Esophagus squamous epithelium (tissue), 5 donors: ENCODE measurements at places on chromosomes 2 and 18.

- no peak for DNase-seq
Observed at GRCh38 chr2:46368401-46368800, 71.2 kb downstream of the EPAS1 start.

- DNase-seq = no peak
Observed at GRCh38 chr2:158931572-158931971, 36.9 kb upstream of the TANC1 start.

- DNase-seq = no peak
Observed at GRCh38 chr2:38653715-38654527, 12.0 kb upstream of the GALM start.

- DNase-seq = no peak
Observed at GRCh38 chr2:62334440-62335058, 138.6 kb downstream of the B3GNT2 start.

- no peak for DNase-seq
Observed at GRCh38 chr2:236663287-236664101, 93.9 kb downstream of the ACKR3 start.

GRCh38 chr18:59744271-59744721, 47.1 kb upstream of the CCBE1 start:
- DNase-seq = no peak

DNA sequence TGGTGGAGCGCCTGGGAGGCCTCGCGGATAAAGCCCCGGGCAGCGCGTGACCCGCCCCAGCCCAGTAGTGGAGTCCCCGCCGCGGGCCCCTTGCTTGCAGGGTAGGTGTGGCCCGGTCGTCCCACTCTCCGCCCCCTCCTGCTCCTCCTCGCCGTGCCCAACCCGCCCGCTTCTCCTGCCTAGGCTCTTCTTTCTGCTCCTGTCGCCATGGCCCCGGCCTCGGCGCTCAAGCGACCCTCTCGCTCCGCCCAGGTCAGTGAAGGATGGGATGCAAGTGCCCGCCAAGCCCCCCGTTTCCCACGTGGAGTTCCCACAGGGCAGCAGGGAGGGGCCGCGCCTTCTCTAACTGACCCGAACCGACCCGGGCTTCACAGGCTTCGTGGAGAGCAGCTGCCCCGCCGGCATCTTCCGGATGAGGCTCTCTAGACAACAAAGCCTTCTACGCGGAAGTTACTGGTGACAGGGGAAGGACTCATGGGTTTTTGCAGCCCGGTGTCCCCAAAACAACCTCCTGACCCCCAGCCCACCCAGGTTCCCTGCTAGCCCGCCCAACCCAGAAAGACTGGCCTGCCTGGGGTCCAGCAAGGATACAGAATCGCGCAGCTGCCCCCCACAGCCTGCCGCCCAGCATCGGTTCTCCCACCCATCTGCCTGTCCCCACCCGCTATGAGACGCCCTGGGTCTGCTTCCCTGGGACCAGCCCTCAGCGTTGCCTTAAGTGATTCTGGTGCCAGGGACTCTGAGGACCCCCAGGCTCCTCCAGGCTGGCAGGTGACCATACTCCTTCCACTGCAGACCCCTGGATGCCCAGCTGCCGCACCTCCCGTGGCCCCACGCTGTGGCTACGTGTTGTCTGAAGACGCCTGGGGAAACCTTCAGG, 32.8 kb downstream of the TTC32 start:
- no peak for DNase-seq

DNA sequence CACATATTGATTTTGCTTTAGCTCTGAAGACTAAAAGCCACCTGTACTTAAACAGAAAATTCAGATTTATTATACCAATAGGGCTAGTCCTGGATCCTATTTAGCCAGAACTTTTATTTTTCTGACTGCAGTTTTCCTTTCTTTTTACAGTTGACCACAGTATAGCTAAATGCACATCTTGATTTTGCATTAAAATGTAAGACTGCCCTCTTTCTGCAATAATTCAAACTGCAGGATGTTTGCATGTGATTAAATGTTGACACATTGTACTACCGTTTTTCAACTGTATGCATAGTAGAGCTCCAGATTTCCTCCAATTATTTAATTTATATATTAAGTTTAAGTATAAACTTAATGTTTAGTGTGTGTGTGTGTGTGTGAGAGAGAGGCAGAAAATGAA, 1262.9 kb downstream of the SUCLG1 start:
- DNase-seq = no peak

DNA sequence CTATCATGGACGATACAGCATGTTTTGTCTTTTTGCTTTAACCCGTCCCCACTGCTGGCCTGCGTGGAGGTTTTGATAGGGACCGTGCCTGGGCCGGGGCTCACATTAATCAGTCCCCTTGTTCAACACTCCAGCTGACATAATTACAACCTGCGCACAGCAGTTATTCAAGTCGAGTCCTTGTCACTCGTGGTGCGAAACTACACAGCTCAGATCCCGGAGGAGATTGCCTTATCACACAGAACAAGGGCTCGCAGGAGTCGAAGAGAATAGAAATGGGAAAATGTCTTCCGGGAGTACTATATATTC, 304.4 kb downstream of the ZNF407 start:
- no peak for DNase-seq

- no peak for DNase-seq
Observed at GRCh38 chr2:180987146-180987545, 6.7 kb downstream of the UBE2E3 start.

- DNase-seq = no peak
Observed at GRCh38 chr2:223969856-223970255, 12.6 kb downstream of the MRPL44 start.

- DNase-seq = no peak
Observed at GRCh38 chr2:58800881-58801280, 559.8 kb upstream of the FANCL start.

- no peak for DNase-seq
Observed at GRCh38 chr2:230614913-230615332, 97.7 kb upstream of the CAB39 start.

DNA sequence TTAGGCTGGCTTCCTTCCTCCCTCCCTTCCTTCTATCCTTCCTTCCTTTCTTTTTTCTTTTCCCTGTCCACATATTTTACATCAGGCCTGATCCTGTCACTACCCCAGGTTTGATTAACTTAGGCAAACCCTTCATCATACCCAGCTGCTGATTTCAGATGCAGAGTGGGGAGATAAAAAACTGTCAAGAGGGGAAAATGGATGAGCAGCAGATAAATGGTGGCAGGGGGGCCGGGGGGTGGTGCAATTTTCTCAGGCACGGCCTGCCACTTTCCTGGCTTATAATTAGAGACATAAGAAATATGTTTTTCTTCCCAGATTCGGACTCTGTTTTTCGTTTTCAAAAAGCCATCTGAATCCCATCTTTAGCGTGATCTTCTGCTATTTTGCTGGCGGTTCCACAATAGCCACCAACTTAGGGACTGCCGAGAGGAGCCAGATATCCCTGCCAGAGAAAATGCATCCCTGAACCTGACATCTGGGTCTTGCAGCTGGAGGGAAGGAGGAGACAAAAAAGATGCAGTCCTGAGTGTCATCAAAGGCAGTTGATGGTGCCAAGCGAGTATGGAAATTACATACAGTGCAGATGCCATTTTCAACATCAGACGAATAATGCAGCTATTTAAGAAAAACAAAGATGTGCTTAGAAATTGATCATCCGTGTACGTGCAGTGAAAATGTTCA, 49.9 kb downstream of the CXCR4 start:
- DNase-seq = no peak

GRCh38 chr2:43519643-43520221, 76.1 kb downstream of the THADA start:
- no peak for DNase-seq

DNA sequence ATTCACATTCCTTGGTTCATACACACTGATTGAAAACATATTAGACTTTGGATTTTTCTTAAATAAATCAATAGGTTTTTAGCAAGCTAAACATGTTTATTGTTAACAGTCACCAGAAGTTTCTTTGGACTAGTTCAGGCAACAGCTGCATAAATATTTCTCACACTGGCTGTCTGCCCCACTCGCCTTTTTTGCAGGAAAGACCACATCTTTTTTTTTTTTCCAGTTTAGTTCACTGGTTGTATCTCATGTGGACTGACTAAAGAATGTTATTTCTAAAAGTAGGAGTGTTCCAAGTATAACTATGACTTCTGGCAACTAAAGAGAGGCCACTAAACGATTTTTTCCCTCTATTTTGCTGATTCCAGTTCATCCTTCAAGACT, 31.1 kb downstream of the SLC40A1 start:
- DNase-seq = no peak

- no peak for DNase-seq
Observed at GRCh38 chr2:206867006-206867405, 72.3 kb upstream of the CPO start.

DNA sequence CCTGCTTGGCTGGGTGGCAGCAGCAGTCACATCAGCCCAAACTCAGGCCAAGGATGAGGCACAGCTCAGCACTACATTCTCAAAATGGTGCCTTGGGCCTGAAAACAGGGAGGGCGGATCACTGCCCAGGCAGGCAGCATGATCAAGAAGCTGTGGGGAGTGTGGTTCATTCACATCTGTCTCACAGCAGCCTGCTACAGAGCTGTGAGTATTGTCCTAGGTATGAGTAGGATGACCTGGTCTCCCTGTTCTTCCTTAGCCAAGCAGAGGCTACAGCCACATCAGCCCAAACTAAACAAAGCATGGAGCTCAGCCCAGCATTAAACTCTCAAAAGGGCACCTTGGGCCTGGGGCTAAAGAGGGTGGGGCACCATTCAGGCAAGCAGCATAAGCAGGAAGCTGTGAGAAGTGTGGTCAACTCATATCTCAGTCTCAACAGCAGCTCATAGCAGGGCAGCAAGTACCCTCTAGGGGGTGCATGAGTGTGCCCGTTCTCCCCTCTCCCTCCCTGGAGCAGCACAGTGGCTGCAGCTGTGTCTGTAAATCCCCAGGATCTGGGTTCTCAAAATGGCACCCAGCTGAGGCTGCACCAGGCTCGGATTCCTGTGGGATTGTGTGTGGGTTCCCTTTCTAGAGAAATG, 139.6 kb downstream of the TRABD2A start:
- DNase-seq = no peak

- DNase-seq = no peak
Observed at GRCh38 chr2:39377226-39377939, 59.7 kb downstream of the MAP4K3 start.
